Chondrocyte (in vitro differentiated cells): ENCODE measurements at places on chromosomes 16 and 17. TPM values are rescaled to one million over a fixed set of nuclear protein-coding genes. Genes with fewer than 3 reads are reported as not detected.

The AARS1 gene
- total RNA-seq, result 92.2 to 243 TPM (median 234 TPM) in 3 replicates

DNA sequence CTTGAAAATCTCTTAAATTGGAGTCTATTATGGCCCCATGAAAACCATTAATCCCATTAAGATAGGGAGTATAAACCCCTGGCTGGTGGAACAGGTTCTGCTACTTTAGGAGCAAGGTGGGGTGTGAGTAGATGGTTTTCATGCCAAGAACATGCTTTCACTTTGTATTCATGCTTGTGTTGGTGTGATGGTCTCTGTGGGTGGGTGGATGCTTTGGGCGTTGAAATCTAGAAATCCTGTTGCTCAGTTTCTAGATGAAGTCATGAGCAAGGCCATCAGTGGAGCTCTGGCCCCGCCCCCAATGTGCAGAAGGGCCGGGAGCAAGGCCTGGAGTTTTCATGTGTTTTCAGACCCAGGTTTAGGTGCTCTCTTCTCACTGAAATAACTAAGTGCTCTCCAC, 20.1 kb downstream of the PLD6 start:
- DNase-seq, result no peak

GRCh38 chr17:10547351-10547750, 2.1 kb downstream of the MYH2 start:
- no peak for DNase-seq

DNA sequence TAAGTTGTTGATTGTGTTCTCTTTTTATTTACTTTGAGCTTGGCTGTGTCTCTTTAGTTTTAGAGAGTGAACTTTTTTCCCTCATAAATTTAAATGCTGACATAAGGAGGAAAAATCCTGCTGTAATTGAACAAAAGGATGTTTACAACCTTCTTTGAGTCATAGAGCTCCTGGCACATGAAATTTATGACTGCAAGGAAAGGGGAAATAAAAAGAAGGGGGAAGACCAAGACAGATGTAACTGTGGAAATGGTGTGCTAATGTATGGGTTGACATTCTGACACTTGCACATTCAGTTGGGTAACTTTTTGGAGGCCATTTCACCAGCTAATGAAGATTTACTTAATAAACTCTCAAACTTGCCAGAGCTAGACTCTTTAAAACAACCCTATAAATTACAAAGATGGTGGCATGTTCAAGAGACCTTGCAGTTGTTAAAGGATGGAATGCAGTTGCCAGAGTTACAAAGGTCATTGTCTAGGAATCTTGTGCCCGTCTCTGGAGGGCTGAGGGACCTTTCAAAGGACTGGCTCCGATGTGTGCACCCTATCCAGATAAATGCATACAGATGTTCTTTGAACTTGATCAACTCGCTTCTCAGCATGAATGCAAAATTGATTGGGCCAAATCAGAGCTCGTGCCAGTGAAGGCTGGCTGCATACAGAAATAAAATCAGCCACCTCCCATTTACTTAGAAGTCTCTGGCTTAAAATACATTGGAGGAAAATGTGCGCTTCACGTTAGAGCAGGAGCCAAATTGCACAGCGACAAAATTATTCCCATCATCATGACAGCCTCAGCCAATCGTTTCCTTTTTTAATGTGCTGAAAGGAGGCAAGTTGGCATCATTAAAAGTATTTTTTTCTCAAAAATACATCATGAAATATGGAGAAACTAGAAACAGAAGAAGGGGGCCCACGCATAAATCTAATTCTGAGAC, 289.0 kb upstream of the XYLT1 start:
- no peak for DNase-seq

DNA sequence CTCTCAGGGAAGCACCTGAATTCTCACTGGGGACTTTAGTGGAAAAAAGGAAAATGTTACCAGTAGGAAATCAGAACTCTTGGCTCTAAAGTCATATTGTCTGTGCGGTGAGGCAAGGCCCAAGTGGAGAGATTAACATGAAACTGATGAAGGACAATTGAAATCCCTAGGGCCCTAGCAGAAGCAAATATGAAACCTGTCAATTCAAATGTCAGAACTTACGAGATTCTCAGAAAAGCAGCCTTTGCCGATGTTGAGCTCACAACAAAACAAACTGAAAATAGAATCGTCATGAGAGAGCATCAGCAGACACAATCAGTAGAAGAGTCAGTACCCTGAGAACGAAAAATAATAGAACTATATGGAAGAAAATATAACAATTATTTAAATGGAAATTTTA, 108.8 kb downstream of the ELAC2 start:
- DNase-seq, result no peak

GRCh38 chr16:49875806-49876715, 20.1 kb upstream of the ZNF423 start:
- DNase-seq, result no peak

GRCh38 chr17:42135664-42136653, 13.4 kb downstream of the HSPB9 start:
- no peak for DNase-seq

GRCh38 chr16:24328835-24329452, 72.8 kb downstream of the CACNG3 start:
- DNase-seq, result no peak

DNA sequence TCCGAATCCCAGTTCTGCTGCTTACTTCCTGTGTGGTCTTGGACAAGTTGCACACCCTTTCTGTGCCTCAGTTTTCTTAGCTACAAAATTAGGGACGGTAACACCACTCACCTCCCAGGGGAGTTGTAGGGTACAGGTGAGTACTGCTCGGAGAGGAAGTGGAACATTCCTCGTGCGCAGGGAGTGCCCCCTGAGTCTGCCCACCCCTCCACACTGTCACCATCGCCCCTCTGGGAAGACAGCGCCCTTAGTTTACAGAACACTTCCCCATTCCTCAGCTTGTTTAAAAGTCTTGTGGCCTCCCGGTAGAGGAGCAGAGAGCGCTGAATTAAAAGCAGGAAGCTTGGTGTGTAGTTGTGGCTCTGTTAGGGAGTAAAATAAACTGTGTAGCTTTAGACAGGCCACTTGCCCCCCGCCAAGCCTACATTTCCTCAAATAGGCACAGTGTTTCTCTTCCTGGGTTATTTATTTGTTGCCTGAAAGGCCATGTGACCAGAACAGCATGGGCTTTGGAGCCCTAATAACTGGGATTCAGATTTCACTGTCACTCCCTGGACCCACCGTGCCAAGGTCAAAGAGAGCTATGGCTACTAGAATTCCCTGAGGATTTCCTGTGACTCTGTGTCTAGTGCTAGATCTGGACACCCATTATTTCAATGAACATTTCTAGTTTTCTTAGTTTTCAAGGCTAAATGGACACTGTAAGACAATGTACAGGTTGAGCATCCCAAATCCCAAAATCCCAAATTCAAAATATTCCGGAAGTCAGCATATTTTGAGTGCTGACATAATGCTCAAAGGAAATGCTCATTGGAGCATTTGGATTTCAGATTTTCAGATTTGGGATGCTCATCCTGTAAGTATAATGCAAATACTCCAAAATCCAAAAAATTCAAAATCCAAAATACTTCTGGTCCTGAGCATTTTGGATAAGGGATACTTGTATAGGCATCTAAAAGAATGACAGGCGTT, 372.5 kb downstream of the SNX29 start:
- DNase-seq, result no peak

The KRTAP4-9 gene
- total RNA-seq, result not detected in 3 replicates

The CA7 gene
- total RNA-seq, result not detected in 3 replicates

The BLMH gene
- 44.5 to 60.2 TPM (median 49.5 TPM) in 3 replicates for total RNA-seq

GRCh38 chr16:55377840-55378239, 53.8 kb downstream of the IRX6 start:
- DNase-seq, result no peak

DNA sequence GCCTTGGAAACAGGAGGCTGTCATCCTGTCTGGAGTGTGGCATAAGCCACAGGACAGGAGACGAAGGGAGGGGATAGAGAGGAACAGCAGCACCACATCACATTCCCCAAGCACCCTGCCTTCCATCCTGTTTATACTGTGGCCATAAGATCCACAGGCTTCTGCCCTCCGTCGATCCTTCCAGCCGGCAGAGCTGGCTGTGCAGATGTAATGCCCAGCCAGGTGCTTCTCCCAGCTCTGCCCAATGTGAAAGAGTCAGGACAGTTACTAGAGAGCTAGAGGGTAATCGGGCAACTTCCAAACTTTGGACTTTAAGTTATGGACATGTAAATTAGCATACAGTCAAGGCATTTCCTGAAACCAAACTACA, 368.4 kb downstream of the SOX9 start:
- DNase-seq, result no peak

The TPSB2 gene
- not detected in 3 replicates for total RNA-seq

The NIP7 gene
- 17.2 to 28.8 TPM (median 18.6 TPM) in 3 replicates for total RNA-seq

DNA sequence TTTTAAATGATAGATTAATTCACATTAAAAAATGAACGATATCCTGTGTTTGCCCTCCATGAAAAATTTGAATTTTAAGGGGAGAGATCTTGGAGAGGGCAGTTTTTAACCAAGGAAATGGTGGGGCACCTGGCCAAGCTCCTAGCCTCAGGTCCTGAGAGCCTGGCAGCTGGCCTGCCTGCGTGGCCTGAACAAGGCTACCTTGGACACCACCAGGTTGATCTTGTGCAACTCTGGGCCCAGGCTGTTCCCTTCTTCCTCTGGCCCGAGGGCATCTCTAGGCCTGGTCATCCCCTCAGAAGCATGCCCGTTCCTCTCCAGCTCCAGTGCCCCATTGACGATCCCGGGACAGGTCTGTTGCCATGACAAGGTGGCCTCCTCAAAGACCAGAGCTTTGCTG, 33.4 kb upstream of the LONP2 start:
- no peak for DNase-seq

- no peak for DNase-seq
Observed at GRCh38 chr16:4378161-4378666, 6.6 kb downstream of the VASN start.

The SMTNL2 gene
- total RNA-seq, result 0.32 to 0.36 TPM in 2 of 3 replicates, not detected in the other

- no peak for DNase-seq
Observed at GRCh38 chr16:67441271-67441753, 10.4 kb downstream of the HSD11B2 start.

The LGALS9B gene
- not detected in 3 replicates for total RNA-seq

GRCh38 chr16:1341495-1342420, 8.3 kb downstream of the BAIAP3 start:
- no peak for DNase-seq

The CIBAR2 gene
- not detected in 3 replicates for total RNA-seq
